ENCODE measurements at places on chromosomes 4 and X.

- DNase-seq = no peak
These were observed 57.9 kb downstream of the CPEB2 start for GRCh38 chr4:15060213-15060612.

- DNase-seq = peak; percentile 86
These were observed 28.3 kb downstream of the SEPTIN11 start for GRCh38 chr4:76977736-76978350.

DNA sequence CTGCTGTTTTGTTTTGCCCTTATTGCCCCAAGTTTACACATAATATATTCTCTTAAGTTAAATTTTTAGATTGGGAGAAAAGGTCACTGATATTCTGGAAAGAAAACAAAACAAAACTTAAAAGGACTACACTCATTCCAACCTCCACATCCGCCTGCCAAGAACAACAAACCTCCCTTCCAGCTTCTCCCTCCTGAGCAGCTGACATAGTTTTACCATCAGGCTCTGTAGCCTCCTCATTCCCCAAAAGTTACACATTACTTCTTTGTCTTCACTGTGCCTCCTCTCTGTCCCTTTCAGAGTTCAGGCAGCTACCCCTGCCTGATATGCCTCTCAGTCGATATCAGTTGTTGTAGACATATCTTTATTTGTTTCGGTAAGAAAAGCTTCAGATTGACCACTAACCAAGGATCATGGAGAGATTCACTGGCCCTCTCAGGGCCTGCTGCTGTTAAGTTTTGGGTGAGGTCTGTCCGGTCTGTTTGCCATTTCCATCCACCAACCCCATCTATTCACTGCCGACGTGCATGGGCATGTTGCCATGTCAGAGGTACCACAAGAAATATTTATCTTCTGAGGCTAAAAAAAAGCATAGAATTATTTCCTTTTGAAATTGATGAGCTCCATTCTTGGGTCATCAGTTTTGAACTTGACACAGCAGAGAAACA is 164.1 kb downstream of the GASK1B start:
- peak; percentile 52 for DNase-seq

- DNase-seq = no peak
These were observed 72.6 kb downstream of the UCHL1 start for GRCh38 chr4:41329361-41329760.

DNA sequence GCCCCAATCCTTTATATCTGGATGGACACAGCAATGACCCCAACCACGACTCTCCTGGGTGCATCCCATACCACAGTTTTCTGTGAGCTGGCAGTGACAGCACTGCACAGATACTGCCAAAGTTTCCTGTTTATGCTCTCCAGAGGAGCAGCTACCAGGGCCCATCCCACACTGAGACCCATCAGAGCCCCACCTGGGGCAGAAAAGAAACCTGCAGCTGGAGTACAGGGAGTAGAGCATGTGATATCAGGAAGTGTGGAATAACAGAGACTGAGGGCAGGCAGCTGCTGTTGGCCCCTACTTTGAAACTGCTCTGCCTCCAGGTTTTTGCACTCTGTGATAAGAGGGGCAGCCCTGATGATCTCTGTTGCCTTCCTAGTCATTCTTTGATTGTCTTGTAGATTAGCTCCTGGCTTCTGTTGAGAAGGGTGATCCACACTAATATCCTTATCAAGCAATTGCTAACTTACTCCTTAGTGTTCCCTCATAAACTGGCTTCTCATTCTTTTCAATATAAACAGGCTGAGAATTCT is 526.3 kb upstream of the TECRL start:
- DNase-seq = no peak
